NCI-H1694 treated with DMSO at 0.1 percent for 48 hours (cell line): ENCODE measurements at places on chromosomes 3 and 15.
A peak's percentile ranks its signal among the peaks of the same experiment; 100 is the strongest.

DNA sequence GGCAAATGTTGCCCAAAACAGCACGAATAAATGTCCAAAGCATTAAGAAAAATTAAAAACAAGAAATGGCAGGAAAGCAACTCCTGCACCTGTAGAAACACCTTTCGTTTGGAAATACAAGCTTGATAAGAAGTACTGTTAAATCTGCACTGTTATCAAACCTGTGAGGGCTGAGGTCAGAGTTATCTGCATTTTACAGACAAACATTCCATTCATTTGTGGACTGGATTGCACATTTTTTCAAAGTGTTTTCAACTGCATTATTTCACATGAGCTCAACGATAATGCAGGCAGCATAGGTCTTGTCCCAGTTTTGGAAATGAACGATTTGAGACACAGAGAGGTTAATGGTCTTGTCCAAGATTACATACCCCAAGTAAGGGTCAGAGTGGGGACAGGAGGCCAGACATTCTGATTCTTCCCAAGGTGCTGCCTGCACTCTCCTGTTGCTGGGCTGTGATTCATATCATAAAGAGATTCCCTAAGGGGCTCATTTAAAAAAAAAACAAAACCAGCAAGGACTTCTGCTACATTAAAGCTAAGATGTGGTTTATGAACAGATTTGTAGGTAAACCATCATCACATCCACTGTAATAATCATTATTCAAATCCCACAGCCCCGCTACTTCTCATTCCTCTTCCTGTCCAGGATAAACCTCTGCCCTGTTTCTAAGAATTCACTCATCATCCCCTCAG lies 13.0 kb downstream of the GUCA1C start:
- DNase-seq = no peak

- no peak for DNase-seq
These were observed 285.3 kb downstream of the CADM2 start for GRCh38 chr3:85244091-85244490.

DNA sequence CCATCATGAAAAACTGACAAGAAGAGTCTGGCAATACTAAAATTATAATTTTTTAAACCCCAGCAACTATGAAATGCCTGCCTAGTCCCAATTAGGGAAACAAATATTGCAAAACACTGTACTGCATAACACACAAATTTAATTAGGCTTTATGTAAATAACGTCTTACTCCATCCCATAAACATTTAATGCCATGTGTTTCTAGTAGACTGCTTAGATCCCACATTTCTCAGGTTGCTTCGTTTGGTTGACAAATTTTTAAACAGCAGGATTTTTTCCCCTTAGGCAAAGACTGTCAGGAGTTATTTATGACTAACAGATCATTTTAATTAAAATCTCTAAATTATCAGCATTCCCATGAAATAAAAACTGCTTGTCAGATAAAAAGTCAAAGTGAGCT lies 29.9 kb downstream of the EIF2AK4 start:
- DNase-seq = no peak

- DNase-seq = no peak
These were observed 22.8 kb downstream of the TTC14 start for GRCh38 chr3:180624714-180625113.

DNA sequence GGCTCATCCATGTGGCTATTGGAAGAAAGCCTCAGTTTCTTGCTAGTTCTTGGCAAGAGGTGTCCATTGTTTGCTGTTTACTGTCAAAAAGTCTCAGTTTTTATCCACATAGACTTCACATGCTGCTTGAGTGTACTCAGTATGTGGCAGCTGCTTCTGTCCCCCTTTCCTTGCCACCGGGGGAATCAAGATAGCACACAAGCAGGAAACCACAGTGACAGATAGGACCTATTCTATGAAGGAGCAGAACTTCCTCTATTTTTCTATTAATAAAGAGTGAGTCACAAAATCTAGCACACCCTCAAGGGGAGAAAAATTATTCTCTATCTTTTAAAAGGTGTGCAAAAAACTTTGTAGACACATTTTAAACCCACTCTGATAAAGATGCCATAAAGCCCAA lies 121.4 kb upstream of the GMNC start:
- DNase-seq = no peak

DNA sequence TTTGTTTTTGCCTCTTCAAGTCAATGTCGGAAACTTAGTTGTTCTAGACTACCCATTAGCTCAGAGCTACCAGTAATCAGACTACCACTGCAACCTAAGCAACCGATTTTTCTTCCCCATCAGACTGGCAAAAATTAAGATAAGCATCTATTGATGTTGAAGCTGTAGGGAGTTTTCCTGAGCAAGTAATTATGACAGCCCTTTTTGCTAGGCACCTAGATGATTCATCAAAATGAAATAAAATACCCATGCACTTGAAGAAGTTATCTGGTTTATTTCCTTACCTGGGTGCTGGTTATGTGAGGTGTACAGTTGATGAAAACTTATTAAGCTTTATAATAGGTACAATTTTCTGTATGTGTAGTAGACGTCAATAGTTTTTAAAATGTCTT lies 554 bp upstream of the COMMD4 start:
- no peak for DNase-seq

DNA sequence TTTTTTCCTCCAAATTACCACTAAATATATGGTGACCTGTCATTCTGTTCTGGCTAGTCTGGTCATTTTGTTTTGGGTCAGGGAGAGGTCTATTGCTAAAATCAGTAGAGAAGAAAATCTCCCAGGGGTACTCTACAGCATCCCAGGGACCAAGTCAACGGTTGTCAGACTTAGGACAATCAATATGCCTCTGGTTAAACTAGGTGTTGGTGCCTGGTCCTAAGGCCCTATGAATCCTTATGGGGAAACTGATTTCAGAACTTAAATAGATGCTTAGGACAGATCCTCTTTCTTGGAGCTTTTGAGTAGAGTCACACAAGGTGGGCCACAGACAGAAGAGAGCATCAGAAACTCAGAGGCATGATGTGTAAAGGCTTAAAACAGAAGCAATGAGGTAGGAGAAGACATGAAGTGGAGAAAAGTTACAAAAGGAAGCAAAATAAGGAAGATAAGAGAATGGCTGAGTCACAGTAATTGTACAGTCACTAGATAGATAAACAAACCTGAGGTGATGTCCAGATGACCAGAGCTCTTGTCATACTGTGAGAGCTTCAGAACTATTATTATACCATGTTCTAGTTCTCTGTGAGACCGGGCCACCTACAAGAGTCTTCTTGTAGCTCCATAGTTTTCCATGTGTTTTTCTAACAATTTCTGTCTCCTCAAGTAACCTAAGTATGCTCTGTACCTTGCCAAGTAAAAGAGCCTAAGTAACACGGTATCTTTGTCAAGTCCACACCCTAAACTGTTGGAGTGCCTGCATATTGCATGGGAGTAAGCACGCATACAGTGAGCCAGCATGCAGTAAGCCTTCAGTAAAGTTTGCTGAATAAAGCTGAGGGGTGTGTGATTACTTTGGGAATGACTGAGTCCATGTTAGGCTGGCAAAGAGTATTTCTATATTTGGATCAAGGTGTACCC lies 44.6 kb upstream of the LEKR1 start:
- DNase-seq = no peak

GRCh38 chr3:151592287-151592686 lies 131.4 kb upstream of the IGSF10 start:
- DNase-seq = no peak

DNA sequence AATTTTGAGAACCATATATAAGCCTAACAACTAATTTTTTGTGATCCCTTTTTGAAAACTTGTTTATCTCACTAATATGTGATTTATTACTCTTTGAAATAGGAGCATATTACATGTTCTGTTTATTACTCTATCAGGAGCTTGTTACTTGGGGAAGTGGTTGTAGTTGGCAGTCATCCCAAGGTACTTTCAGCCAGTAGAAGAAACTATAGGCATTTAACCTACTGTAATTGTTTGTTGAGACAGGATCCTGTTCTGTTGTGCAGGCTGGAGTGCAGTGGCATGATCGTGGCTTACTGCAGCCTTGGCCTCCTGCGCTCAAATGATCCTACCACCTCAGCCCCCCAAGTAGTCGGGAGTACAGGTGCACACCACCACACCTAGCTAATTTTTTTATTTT lies 195.6 kb downstream of the TCF12 start:
- no peak for DNase-seq

GRCh38 chr3:188749010-188749617 lies 422.7 kb upstream of the TPRG1 start:
- no peak for DNase-seq

DNA sequence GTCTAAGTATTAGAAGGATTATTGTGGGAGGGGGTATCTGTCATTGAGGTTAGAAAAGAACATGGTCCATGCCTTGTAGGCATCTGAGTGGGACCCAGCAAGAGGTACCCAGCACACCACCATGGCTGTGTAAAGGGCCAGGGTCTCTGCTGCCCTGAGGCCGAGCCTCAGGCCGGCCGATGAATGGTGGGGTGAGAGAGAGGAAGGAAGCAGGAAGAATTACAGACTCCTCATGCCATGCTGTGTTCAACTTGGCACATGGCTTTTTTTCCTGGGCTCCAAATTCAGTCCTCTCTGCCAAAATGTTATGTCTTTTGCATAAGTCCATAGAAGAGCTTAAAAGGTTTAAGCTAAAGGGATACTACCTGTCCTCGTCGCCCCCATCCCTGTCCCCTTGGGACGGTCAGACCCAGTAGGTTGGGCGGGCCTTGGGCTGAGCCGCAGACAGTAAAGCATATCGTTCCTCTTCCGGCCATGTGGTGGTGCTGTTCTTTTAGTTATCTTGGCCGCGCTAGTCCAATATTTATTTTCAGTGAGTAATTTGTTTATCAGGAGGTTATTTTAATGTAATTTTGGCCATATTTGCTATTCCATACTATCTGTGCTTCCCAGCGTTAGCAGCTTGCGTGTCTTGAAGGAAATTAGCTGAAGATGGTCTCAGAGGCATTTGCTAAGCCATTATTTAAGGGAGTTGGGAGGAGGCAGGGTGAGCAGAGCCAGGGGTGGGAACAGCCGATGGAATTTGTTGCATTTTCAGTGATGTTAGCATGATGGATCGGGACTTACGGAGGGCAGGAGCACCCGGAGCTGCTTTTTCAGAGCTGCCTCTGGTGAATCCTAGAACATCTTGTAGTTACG lies 152.4 kb downstream of the AGBL1 start:
- DNase-seq = peak; percentile 8

DNA sequence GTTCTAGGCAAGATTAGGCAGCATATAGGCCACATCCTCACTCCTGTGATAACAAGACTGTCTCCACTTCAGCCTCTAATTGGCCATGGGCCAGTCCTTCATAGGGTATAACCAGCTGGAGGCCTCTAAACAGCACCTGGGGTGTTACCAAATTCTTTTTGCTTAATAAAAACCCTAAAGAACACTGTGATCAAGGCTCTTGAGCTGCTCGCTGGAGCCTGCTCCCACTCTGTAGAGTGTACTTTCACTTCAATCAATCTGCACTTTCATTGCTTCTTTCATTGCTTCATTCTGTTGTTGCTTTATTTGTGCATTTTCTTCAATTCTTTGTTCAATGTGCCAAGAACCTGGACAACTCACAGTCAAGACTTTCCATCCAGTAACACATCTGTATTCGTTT lies 36.2 kb upstream of the TOPBP1 start:
- no peak for DNase-seq

GRCh38 chr3:185176750-185177359 lies 24.0 kb upstream of the C3orf70 start:
- DNase-seq = peak; percentile 4

- DNase-seq = no peak
These were observed 1.2 kb upstream of the EFCAB12 start for GRCh38 chr3:129429602-129430001.

- no peak for DNase-seq
These were observed 506.0 kb downstream of the GBE1 start for GRCh38 chr3:81255463-81255862.

DNA sequence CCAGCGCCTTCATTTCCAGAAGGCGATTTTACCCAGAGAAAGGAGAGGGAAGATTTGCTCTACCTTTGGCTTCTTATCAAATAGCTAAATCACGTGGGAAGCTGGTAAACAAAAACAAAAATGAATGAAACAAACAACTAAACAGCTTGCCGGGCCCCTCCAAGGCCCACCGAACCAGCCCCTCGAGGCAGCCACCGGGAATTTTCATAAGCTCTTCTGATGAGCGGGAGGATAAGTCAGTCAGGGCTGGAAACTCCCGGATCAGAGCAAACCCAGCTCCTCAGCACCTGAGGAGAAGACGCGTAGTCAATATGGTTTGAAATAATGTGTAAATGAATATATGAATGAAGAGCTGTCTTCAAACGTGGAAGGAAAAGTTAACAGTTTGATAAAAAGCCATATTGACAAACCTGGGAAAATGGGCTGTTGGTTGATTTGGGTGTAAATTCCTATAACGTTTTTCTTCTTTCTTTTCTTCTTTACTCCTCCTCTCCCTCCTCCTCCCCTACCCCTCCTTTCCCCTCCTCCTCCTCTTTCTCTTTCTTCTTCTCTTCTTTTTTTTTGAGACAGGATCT lies 10.7 kb downstream of the RPLP1 start:
- no peak for DNase-seq

- DNase-seq = no peak
These were observed 77.5 kb upstream of the LMOD3 start for GRCh38 chr3:69199942-69200341.

DNA sequence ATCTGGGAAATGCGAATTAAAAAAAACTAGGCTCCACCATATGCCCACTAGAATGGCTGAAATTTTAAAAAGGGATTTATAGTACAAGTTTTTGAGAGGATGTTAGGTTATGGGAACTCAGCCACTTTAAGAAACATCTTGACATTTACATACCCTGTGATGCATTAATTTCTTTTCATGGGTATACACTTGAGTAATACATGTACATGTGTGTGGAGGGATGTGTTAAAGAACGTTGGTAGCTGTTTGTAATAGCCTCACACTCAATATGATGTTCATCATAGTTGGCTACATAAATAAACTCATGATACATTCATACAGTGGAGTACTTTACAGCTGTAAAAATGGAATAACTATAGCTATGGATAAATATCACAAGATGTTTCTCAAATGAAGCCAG lies 40.9 kb downstream of the MEF2A start:
- DNase-seq = no peak

- no peak for DNase-seq
These were observed 217.0 kb downstream of the PDCD6IP start for GRCh38 chr3:34015204-34016142.

- no peak for DNase-seq
These were observed 342.5 kb downstream of the SHQ1 start for GRCh38 chr3:72505539-72506405.

- no peak for DNase-seq
These were observed 227.4 kb upstream of the DCBLD2 start for GRCh38 chr3:99128725-99129505.

- DNase-seq = no peak
These were observed 6.1 kb upstream of the LEKR1 start for GRCh38 chr3:156819842-156820691.

- no peak for DNase-seq
These were observed 6.7 kb upstream of the LTF start for GRCh38 chr3:46471371-46471914.

DNA sequence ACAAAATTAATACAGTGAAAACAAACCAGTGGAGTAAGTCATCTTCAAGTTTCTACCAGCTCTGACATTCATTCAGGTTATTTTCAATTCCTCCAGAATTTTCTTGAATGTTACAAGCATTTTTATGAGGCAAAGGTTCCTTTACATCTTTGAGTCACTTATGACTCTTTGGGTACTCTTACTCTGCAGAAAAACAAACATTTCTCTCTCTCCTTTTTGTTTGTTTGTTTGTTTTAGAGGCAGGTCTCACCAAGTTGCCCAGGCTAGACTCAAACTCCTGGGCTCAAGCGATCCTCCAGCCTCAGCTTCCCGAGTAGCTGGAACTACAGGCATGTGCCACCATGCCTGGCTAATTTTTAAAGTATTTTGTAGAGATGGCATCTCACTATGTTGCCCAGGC lies 233.5 kb downstream of the ADAMTSL3 start:
- no peak for DNase-seq
